Right ventricle myocardium inferior (tissue), 1 donor: ENCODE measurements at places on chromosomes 1 and 21. TPM values are rescaled to one million over a fixed set of nuclear protein-coding genes. Genes with fewer than 3 reads are reported as not detected.

DNA sequence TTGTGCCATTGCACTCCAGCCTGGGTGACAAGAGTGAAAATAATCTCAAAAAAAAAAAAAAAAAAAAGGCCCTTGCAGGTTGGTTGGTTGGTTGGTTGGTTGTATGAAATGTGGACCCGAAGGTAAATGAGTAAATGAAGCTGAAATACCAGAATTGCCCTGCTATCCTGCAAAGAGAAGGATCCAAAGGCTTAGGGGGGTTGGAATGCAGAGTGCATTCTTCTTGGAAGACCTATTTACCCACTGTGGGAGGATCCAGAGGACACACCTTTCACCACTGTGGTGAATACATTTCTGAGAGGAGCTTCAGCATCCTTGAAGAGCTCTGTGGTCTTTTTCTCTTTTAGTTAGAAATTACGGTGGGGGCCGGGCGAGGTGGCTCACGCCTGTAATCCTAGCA, 28.7 kb upstream of the EIF4G3 start:
- no peak for DNase-seq

- no peak for DNase-seq
These were observed 8.8 kb upstream of the PIGC start for GRCh38 chr1:172452536-172453152.

GRCh38 chr1:204041232-204041767, 31.6 kb upstream of the SOX13 start:
- DNase-seq, result no peak

DNA sequence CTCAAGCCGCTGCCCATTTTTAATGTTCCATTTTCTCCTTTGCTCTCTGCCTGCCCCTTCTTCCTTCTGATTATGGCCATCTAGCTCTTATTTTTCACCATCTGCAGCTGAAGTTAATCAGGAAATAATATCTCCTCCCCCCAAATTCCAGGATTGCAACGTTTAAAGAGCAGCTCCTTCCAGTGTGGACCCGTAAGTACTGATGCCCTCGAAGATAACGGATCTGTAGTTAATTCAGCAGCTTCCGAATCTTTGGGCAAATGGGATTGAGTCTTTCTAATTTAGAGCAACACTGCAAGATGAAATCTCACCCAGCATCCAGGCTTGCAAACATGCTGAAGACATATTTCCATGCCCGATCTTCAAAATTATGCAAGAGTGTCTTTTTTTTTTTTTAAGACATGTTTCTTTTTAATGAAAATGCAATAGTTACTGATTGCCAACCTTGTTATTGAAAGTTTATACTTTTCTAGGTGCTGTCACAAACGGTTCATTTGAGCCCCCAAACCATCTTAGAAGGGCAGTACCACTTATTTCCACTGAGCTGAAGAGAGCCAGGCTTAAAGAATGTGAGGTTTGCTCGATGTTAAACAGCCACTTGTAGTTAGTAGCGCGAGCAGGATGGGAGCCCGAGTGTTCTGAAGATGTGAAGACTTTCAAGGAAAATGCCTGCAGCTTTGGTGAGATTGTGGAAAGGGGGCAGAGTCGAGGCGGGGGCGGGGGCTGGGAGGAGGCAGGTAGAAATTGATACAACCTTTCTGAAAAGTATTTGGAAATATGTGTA, 10.9 kb upstream of the RCAN3 start:
- no peak for DNase-seq

DNA sequence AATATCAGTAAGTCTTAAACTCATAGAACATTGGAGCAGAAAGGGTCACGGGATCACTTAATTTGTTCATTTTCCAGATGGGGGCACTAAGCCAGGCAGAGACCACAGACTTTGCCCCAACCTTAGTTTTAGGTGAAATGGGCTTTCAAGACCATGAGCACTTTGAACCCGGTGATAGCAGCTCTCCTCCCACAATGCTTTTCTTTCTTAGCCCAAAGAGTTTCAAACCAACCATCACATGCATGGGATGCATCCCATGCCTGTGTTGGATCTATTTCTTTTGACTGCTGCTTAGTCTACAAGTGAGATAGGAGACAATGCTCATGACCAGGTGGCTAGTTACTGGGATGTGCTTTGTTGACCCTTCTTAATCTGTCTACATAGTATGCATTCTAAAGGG, 240.6 kb downstream of the NUF2 start:
- DNase-seq, result no peak

DNA sequence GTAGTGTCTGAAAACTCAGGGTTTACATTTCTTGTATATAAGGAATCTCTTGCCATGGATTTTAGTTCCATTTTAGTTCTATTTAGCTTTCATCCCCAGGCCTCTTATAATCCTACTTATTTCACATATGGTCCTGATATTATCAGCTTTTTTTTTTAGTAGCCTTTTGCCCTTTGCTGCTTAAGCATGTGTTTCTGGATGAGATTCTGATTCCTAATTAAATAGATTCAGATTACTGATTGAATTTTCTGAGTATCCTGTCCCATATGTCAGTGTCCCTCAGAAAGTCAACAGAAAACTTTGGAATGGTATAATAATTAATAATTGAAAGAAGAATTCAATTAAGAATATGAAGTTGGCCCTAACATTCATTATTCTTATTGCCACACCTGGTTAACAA, 134.7 kb upstream of the HOOK1 start:
- no peak for DNase-seq

- DNase-seq, result no peak
These were observed 1.4 kb downstream of the LRRN2 start for GRCh38 chr1:204684206-204684570.

DNA sequence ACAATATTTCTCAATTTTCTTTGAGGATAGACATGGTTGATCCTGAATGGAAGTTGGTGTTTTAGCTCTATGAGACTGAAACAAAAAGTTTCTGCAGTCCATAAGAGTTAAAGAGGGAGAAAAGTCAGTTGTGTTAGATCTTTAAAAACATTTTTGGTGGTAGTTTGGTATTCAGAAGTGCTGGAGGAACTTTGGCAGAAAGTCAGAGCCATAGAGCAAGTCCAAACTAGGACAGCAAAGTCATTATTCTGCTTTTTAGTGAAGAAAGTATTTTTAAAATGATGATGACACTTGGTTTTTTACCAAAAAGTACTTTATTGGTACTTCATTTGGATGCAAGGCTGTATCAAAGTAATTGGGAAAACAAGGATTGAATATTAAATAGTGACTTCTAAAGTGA, 41.8 kb downstream of the FNBP1L start:
- no peak for DNase-seq

DNA sequence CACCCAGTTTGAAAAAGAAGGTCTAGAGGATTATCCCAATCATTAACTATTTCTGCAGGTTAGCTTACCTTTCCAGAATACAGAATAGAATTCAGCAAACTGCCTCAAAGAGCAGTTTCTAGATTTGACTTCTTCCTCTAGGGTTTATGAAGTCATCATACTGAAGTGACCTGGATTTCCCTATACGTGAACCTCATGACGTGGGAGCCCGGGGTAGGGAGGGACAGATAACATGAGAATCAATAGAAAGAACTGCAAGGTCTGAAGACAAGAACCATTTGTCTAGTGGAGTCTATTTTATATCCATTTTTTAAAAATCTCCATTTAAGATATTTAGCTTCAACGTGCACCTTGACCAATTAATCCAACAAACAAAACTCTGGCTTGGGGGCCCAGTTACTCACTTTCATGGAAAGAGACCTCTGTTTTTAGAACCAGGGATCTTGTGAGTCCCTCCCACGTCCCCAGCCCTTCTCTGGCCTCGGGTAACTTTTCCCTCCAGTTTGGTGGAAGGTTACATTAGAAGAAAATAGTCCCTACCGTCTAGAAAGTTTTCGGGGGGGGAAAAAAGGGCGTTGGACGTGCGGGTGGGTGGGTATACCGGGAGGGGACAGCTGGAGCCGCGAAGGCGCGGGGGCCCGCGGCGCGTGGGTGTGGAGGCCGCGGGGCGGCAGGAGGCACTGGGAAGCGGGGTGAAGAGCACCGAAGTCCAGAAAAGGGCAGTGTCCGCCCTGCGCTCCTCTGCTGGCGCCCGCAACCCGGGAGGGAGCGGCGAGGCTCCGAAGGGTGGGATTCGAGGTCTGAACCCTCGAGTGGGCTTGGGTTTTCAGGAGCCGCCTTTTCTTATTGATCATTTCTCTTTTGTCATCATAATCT, 13.8 kb upstream of the POGZ start:
- peak; percentile 74 for DNase-seq

DNA sequence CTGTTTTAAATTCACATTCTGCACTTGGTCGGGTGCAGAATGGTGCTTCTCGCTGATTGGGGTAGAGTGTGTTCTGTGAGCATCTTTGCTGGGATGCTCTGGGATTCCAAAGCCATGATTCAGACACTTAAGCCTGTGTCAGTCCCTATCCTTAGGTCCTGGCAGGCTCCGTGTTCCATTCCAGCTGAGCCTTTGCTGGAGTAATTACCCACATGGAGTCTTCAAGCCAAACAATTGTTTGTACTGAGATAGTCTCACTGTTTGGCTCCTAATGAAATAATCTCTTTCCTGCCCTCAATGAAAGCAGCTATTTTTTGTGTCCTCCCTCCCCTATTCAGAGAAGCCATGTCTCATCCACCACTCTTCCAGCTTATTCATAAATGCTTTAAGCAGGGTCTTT, 18.7 kb downstream of the SMAP2 start:
- DNase-seq, result no peak

GRCh38 chr1:79293611-79294010, 287.1 kb upstream of the ADGRL4 start:
- DNase-seq, result no peak

GRCh38 chr21:46452710-46453109, 6.0 kb upstream of the DIP2A start:
- no peak for DNase-seq

DNA sequence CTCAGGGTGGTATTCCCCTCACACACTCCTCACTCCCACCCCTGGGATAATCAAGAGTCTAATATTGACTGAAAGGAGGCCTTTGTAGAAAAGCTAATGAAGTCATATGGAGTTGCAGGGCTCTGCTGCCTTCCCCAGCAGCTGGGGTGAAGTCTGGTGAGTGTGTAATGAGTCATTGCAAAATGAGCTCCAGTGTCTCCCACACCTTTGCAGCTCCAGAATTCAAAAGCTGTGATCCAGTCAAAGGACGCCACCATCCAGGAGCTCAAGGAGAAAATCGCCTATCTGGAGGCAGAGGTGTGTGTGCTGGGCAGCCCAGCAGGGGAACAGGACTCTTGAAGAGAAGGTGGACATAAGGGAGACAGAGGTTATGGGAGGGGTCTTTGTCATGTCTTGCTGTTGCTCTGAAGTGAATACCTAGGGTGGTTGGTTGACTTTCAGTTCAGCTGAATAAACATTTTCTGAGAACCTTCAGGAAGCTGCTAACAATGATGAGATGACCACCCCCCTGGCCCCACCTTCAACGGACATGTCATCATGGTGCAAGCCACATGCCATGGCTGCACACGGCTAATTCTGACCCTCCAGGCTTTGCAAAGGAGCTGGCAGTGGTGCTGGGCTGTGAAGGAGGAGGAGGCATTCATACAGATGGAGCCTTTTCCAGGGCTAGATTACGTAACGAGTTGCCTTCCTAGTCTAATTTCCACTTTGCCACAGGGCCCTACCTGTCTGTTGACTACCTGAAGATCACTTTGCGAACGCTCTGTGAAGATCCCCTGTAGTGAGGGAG, 32.2 kb upstream of the SNX27 start:
- DNase-seq, result no peak

- peak; percentile 80 for DNase-seq
These were observed 1.0 kb downstream of the MARCKSL1 start for GRCh38 chr1:32334864-32335534.

- no peak for DNase-seq
These were observed 63.1 kb downstream of the APP start for GRCh38 chr21:26107429-26107828.

GRCh38 chr1:7687411-7687810, 83.7 kb upstream of the VAMP3 start:
- DNase-seq, result no peak

DNA sequence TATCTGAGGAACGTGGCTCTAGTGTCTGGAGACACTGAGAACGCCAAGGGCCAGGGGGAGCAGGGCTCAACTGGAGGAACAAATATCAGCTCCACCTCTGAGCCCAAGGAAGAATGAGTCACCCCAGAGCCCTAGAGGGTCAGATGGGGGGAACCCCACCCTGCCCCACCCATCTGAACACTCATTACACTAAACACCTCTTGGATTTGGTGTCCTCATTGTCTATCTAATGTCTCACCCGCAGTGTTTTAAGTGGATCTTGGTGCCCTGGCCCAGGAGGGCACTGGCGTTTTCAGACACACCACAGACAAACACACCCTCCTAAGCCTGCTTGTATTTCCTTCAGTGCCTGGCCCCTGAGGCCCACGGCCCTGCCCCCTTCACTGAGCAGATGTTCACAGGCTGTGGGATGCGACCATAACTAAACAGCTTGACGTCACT, 2.2 kb upstream of the FALEC start:
- DNase-seq, result no peak

GRCh38 chr1:246122071-246122470, 385.0 kb downstream of the SMYD3 start:
- no peak for DNase-seq

DNA sequence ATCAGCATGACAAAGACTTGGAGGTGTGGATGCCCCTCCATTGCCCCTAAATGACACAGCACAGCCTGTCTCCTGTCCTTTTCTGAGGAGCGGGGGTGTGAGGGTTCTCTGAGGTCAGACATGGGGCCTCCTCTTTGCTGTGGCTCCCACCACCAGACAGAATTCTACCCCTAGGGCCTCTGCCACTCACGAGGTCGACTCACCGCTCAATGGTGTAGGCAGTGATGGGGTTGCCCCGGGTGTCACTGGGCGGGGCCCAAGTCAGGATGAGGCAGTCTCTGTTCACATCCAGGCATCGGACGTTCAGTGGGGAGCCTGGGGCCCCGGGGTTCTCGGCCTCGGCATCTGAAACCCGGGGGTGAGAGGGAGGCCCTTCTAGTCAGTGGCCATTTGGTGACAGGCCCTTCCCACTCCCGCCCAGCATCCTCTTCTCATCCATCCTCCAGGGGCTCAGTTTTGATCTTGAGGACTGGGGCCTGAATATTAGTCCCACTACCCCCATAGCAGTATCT, 19.9 kb downstream of the MYOM3 start:
- no peak for DNase-seq

- DNase-seq, result no peak
These were observed 51.6 kb downstream of the ALG14 start for GRCh38 chr1:95021119-95021518.

GRCh38 chr1:160665330-160666078, 18.7 kb upstream of the SLAMF1 start:
- DNase-seq, result peak; percentile 89

The TTC34 gene
- total RNA-seq, result 0.70 TPM

The CFHR2 gene
- not detected for total RNA-seq

The POU3F1 gene
- total RNA-seq, result 0.11 TPM

The MTMR11 gene
- total RNA-seq, result 3.5 TPM

The SLC2A5 gene
- total RNA-seq, result 3.6 TPM

The APCS gene
- not detected for total RNA-seq

The NCF2 gene
- 6.7 TPM for total RNA-seq

The SMIM1 gene
- total RNA-seq, result 13.0 TPM

The RAVER2 gene
- 30.1 TPM for total RNA-seq

The HES2 gene
- total RNA-seq, result not detected

The WDR3 gene
- 11.7 TPM for total RNA-seq

The KLHDC8A gene
- not detected for total RNA-seq

The SPRR3 gene
- total RNA-seq, result not detected

The UTS2 gene
- not detected for total RNA-seq
